Effector CD4-positive, alpha-beta T cell (primary cell): ENCODE measurements at places on chromosomes 3 and 15.

DNA sequence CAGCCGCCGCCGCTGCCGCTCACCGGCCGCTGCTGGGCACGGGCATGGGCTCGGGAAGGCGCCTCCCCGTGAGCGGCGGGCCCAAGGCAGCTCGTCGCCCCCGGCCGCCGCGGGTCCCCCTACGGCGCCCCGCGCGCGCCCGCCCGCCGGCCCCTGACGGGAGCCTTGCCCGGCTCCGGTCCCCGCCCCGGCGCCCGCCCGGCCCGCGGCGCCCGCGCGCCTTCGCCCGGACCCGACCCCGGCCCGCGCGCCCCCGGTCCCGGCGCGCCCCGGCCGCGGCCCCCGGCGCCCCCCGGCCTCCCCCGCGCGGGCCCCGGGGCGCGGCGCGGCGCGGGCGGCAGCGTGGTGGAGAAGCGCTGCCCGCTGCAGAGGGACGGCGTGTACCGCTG lies 177.7 kb downstream of the OR4M2 start:
- DNase-seq = no peak

GRCh38 chr3:188728371-188728896 lies 443.3 kb upstream of the TPRG1 start:
- DNase-seq = no peak

DNA sequence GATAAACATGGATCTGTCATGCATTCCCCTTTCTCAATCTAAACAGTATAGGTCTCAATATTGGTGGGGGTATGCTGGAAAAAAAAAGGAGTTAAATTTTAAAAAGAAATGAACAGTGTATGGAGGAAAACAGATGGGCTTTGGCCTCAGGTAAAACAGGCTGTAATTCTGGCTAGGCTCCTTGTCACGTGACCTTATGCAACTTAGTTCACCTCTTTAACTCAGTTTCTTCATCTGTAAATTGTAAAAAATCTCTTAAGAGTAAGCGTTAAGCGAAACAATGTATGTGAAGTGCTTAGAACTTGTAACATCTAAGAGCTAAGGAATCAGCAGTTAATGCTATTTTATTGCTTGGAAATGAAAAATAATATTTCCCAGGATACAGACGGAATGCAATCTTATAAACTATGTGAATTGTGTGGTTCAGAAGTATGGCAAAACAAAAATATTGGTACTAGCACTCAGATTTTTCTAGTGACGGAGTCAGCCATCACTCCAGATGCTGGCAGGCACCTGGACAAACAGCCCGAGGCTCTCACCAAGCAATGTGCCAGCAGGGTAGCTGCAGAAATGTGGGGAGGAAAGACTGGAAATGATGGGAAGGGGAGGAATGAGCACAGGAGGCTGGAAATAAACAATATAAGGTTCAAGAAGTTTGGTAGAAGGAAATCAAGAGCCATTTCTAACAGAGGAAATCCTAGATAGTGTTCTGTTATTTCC lies 172.8 kb downstream of the USP13 start:
- no peak for DNase-seq

DNA sequence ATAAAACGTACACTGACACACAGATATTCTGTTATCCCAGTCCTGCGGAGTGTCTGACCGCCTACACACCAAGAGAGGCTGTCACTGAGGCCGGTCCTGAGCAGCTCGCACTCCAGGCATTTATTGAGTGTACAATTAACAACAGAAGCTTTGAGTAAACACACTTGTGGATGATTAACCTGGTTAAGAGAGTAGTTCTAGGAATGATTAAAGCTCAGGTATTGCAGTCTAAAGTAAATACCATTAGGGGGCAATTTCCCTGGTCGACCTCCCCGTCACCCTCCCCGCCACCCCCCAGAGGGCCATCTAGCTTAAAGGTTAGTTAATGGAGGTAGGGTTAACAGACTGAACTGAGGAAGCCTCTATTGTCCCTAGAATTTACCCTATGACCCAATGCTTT lies 1278.5 kb downstream of the NSUN3 start:
- DNase-seq = no peak

DNA sequence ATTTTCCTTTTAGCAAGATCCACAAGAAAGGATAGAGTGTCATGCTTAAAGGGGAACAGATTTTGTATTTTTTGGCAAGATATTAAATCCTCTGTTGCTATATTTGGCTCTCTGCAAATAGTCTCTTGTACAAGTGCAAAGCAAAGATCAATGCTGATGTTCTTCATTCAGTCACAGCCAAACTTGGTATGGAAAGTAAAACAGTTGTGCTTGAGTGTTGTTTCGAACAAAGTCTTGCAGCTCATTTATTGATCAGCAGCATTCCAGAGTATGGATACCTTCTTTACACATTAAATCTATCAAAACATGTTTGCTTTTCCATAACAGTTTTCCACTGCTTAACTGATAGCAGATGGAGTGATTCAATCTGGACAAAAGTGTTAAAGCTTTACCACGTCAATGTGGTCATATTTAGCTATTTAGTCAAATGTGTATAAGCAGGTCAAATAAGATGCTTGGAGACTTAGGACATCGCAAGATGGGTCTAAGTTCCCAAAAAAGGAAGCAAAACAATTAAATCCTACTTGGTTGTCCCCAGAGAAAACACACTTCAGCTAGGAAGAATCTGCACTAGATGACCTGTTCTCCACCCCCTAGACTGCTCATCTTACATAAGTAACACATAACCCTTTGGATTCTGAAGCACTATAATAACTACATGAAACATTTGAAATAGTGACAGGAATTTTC lies 52.4 kb downstream of the VGLL3 start:
- DNase-seq = no peak
